ENCODE measurements at places on chromosomes 4 and X.

GRCh38 chr4:189084671-189085070 lies 856.0 kb upstream of the FRG1 start:
- DNase-seq = no peak

GRCh38 chr4:55237839-55238238 lies 108.2 kb upstream of the SRD5A3 start:
- no peak for DNase-seq

DNA sequence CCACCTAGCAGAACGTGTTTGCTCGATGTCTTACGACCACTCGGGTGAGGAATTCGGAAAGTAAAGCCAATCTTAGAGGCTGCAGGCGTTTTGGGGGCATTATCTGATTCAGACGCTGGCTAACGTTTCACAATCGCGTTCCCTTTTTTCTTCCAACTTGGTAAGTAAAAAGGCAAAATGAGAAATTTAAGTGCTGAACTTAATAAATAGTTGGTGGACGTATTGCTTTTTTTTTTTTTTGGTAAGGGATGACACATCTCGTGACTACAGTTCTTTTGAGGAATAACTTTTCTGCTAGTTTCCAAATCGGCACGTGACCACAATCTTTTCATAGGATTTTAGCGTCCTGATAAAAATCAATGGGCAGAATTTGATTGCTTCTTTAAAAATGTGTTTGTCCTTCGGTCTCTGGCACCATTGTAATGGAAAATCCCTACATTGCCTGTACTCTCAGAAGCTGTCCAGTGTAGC lies 848 bp downstream of the RAB9A start:
- DNase-seq = no peak

DNA sequence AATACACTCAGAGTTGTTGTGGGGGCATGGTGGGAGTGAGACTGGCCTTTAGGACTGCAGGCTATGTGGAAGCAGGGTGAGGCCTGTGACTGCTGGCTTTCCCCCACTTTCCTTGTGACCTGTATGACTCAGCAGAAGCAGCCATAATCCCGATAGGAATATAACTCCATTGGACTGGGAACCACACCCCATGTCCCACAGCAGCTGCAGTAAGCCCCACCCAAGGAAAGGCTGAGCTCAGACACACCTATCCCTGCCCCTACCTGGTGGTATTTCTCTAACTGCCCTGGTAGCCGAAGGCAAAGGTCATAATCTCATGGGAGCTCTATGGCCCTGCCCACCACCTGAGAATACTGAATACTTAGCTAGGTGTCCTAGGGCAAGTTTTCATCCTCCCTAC lies 169.3 kb downstream of the GC start:
- no peak for DNase-seq

DNA sequence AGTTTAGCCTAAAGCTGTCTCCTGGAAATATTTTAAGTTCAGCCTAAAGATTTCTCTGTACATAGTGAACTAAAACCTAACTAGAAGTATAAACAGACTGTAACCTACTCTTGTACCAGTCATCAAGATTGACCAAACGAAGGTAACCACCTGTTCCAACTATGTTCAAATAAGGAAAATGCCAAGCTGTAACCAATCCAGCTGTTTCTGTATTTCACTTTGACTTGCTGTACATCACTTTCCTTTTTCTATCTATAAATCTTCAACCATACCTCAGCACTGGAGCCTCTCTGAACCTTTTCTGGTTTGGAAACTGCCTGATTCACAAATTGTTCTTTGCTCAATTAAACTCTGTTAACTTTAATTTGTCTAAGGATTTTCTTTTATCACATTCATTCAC lies 3.1 kb upstream of the CYSLTR1 start:
- DNase-seq = no peak

GRCh38 chrX:43631841-43632240 lies 24.3 kb upstream of the MAOA start:
- DNase-seq = no peak

DNA sequence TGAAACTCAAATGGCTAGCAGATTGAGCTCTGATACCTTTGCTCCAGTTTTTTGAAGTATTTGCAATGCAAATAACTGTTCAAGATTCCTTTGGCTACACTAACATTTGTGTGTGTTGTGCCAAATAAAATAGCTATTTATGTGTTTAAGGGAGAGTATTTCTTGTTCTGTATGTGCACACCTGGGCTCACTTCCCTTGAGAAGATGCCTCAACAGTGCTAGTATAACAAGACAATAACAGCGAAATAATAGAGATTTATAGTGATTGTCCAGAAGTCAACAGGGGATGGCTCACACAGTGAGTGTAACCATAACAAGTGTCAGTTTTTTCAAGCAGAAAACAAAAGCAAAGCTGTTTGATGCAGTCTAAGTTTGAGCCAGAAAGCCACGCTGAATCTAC lies 460.5 kb downstream of the CENPC start:
- DNase-seq = no peak

GRCh38 chr4:63580796-63581475 lies 828.3 kb downstream of the TECRL start:
- DNase-seq = no peak

DNA sequence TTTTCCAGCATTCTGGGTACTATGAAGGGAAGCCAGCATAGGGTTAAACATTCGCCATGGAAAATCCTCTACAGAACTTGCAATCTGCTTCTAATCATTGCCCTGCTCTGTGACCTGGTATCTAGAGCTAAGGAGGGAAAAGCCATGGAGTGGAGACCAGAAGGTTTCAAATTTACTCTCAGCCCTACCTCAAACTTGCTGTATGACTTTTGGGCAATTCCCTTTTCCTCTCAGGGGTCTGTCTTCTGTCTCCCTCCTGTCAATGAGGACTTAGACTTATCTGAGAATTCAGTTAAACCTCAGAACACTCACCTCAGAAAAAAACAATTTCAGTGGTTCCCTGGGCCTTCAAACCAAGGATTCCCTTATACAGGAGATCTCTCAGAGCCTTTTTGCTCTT lies 29.1 kb downstream of the ARHGEF9 start:
- DNase-seq = no peak

DNA sequence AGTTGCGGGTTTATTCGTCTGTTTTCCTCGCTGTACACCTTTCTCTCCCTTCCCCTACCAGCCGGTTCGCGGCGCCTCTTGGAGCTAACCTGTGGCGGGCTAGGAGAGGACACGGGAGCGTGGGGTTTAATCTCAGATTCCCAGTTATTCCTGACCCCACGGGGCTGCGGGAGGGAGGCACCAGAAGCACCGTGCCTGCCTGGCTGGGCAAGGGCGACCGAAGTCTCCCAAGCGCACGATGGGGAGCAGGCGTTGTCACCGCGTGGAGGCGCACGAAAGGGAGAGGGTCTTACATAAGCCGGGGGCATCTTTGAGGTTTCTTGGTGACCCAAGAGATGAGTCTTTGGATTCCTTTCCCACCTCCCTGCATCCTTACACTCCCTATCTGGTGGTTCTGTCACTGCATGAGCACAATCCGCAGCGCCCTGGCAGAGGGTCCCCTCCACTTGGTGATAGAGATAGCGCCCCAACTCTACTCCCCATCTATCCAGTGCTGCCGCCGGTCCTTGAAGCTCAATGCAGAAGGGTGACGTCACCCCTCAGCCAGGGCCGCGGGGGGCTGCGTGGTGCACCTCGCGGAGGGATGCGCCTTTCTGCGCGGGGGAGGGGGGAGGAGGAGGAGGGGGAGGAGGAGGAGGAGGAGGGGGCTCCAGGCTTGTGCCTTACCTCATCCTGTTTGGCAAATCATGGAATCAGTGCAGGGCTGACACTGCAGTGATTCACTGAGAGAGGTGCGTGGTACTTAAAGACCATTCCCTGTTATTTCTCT lies 793 bp downstream of the TSPAN7 start:
- peak; percentile 6 for DNase-seq

GRCh38 chr4:88467392-88467791 lies 10.5 kb downstream of the HERC5 start:
- DNase-seq = no peak

All from stimulated activated naive CD4-positive, alpha-beta T cell (primary cell).